Naive B cell (primary cell): ENCODE measurements at places on chromosomes 6 and 20.

DNA sequence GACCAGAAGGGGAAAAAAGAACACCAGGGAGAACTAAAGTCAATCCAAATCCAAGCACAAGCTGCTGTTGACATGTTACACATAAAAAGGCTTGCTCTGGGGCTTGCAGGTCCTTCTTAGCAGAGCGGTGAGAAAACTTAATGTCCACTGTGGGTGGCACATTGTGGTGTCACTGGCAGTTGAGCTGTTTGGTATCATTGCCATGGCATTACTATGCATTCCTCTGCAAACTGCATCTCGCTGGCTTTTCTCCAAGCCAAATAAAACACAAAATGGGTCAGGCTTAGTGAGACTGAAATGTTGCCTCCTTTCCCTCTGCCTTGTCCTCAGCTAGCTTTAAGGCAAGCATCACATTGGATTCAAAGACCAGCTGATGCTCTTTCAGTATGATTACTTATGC lies 40.9 kb downstream of the LY86 start:
- no peak for DNase-seq

- no peak for DNase-seq
Observed at GRCh38 chr6:123551939-123552707, 84.6 kb downstream of the TRDN start.

DNA sequence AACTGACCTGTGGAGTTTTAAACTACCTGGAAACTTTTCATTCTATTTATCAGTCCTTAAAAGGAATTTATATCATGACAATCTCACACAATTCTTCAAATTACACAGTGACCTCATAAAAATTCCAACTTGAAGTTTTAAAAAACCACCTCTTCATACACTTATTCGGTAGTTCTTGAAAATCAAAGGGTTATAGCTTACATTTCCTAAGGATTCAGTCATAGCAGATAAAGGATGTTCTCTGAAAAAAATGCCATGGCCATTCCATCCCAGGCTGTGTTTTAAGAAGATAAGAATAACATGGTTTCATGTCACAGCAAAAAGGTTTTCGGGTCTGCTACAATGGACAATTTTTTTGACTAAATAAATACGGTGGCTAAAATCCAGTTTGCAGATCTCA lies 41.2 kb downstream of the GOPC start:
- DNase-seq, result no peak

- no peak for DNase-seq
Observed at GRCh38 chr20:10520528-10520927, 85.4 kb downstream of the SLX4IP start.

DNA sequence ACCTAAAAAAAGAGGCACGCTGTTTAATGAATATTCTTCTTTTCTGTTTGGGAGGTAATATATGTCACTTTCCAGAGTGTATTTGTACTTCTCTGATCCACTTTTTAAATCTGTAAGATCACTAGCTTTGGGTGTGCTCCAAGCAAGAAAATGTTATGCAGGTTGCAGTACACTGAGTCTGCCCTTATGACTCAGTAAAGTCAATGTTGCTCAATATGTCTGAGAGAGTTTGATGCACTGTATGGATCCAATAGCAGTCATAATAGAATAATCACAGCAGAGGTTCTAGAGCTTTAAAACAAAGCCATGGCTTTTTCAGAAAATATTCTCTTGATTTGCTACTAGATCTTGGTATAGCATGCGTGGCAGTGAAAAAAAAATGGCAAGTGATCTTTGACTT lies 525.3 kb upstream of the HTR1E start:
- no peak for DNase-seq
